ENCODE measurements at places on chromosomes 6 and 20.

DNA sequence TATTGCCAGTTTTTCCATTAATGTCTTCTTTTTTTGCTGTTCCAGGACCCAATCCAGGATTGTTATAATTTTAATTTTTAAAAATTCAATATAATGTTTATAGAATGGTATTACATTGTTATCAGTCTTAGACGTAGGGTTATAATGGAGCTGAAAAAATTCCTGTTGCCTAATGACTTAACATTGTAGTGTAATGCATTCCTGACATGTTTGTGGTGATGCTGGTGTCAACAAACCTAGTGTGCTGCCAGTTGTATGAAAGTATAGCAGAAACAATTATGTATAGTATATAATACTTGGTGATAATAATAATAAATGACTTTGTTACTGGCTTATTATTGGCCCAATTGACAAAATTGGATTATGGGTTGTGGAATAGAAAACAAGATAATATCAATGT lies 30.4 kb downstream of the KIZ start:
- no peak for DNase-seq

- no peak for DNase-seq
Measured at GRCh38 chr6:24053057-24053456, 73.0 kb upstream of the NRSN1 start.

DNA sequence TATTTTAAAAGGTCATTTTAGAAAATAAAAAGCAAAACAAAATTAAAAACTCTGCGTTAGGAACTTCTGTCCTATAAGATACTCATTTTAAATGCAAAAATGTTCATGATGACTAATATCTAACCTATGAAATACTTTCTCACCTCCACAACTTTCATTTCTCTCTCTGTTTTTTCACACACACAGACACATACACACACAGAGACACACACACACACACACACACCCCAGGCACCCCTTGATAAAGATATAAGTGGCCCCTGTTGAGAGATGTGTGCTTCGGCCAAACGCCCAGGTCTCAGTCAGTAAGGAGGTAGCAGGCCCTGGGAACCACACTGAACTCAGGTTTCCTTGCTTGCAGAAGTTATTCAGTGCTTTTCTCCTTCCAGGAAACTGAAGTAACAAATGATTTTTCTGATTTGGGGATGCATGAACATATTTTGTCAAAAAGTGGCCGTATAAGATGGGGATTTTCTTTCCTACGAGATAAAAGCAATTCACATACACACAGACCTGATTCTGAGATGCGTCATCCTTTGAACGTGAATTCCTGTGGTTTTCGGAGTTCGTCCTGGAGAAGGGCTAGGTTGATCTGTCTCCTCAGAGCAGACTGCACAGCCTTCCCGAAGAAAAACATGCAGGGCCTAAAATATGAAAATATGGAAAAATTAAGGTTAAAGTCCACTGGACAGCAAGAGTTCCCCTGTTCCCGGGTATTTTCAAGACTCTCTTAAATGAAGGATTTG lies 306.8 kb upstream of the FOXQ1 start:
- no peak for DNase-seq

- DNase-seq: no peak
Measured at GRCh38 chr6:121201105-121201504, 133.2 kb downstream of the TBC1D32 start.

GRCh38 chr6:143592335-143592734 lies 80.8 kb upstream of the FUCA2 start:
- no peak for DNase-seq

DNA sequence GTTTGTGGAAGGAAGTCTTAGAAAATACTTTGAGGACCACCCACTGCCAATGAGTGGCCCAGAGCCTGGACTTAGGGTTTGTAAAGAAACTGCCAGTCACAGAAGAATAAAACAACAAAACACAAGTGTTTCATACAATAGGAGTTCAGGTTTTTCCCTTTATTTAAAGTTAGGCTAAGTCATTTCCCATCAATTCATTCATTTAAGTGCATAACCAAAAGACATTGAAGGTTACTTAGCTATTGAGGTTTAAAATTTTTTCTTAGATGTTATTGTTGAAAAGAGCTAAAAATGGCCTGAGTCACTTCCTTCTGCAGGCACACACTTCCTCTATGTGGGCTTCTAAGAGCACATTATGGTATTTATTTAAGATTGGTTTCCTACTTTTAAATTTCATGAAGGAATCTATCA lies 54.2 kb downstream of the ARMC2 start:
- DNase-seq: no peak

DNA sequence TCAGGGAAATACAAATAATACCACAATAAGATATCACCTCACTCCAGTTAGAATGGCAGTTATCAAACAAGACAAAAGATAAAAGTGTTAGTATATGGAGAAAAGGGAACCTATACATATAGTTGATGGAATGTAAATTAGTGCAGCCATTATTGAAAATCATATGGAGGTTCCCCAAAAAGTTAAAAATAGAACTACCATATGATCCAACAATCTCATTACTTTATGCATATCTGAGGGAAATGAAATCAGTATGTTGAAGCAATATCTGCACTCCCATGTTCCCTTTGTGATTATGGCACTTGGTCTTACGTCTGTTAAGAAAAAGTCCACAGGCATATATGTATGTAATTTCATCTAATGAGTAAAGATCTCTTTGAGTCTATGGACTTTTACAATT lies 96.9 kb downstream of the STXBP5 start:
- DNase-seq: no peak

GRCh38 chr20:54174457-54175175 lies 830 bp upstream of the CYP24A1 start:
- no peak for DNase-seq

DNA sequence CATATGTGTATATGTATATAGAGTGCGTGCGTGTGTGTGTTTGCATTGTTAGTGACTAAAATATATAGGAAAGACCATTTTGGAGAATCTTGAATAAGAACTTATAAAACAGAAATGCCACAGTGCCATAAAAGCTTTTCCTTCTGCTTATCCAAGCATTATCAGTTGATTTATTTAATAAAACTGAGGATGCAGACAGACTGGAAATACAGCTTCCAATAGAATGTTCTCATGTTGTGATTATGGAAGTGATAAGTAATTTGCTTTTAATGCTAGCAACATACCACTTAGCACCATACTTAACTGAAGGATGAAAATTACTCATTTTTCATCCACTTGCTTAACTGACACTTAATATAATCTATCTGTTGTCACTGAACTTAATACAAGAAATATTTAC lies 820.1 kb downstream of the TFAP2A start:
- DNase-seq: no peak

DNA sequence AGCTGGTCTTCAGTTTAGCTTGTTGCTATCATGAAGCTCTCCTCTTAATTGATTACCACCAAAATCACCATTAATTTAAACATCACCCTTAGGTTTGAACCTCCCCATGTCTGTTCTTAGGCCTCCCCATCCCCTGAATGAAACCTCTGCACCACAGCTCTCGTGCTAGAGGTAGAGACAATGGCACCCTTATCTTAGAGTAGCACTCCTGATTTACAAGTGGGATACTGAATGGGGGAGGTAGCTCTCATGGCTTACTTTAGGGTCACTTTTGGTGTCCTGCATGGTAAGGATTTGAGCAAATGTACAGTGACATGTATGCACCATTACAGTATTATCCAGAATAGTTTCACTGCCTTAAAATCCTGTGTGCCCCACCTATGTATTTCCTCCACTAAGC lies 115.6 kb upstream of the ADTRP start:
- no peak for DNase-seq

- DNase-seq: no peak
Measured at GRCh38 chr6:149924206-149924932, 1.4 kb upstream of the RAET1G start.

DNA sequence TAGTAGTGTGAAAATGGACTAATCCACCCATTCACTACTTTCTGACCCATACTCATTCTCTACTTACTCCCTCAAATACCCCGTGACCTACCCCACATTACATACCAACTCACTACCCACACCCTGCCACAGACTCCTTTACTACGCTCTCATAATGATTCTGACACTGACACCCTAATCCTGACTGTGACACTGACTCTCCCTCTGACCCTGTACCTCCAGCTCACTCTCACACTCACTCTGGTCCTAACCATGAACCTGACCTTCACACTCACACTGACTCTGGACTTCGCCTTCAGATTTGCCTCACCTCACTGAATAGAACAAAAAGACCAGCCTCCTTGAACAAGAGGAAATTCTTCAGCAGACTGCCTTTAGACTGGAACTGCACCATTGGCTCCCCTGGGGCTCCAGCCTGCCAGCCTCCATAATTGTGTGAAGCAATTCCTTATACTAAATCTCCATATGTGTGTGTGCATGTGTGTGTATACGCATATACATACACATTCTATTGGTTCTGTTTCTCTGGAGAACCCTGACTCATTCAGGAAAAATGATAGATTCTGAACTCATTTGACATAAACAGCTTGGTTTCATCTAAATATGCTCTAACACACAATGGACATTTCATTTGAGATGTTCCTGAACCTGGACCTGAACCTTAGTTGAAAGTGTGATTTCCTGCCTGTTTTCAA lies 10.5 kb upstream of the ZNF343 start:
- no peak for DNase-seq

DNA sequence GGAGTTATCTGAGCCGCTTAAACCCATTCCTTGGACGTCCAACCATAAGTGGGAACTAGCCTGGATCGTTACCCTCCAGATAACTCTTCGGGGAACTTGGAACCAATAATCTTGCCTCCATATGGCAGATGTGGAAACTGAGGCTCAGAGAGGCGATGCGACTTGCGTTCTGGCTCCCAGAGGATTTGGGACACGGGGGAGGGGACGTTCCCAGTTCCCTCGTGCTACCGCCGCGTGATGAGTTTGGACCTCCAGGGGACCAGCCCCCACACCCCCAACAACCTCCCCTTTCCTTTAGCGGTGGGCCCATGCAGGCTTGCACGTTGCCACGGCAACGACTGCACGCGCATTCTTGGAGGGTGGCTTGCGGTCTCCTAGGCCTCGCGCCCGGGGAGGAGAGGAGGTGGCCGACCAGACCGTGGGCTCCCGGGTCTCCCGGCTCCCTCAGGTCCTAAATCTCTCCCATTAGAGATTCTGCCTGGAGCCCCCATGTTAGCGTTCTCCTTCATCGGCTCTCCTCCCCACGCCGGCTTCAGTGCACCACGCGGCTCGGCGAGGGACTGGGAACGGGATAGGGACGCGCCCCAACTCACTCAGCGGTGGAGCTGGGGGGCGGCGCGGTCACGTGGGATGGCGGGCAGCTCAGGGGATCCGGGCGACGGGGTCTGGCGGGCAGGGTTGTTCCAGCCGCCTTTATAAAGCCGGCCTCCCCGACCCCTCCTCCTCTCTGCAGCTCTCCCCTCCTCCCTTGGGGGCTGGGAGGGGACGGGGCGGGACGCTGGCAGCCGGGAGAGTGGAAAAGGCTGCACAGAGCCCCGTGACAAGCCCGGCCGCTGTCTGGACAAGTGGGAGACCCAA lies at the start of gene PLTP:
PLTP (minus strand) TSS at position 670 of the 858 bp plus-strand sequence. CDS start 703 bp downstream, outside the sequence.
- peak; percentile 86 for DNase-seq

DNA sequence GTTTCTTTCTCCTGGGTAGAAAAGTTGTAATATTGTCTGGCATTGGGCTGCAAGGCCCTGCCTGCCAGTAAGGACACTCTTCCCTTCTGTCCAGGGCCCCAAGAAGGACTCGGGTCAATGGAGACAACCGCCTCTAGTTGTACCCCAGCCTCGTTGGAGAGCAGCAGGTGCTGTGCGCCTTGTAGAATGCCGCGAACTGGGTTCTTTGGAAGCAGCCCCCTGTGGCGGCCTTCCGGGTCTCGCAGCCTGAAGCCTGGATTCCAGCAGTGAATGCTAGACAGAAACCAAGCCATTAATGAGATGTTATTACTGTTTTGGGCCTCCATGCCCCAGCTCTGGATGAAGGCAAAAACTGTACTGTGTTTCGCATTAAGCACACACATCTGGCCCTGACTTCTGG lies 37.0 kb downstream of the PLCG1 start:
- peak; percentile 30 for DNase-seq

DNA sequence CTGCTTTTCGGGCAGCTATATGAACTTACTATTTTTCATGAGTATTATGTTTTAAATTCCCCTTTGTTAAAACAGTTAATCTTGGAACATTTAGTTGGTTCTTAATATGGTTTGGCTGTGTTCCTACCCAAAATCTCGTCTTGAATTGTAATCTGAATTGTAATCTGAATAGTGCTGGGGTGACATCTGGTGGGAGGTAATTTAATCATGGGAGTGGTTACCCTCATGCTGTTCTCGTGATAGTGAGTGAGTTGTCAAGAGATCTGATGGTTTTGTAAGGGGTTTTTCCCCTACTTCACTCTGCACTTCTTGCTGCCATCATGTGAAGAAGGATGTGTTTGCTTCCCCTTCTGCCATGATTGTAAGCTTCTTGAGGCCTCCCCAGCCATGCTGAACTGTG lies 305.4 kb upstream of the MAP3K7 start:
- no peak for DNase-seq

DNA sequence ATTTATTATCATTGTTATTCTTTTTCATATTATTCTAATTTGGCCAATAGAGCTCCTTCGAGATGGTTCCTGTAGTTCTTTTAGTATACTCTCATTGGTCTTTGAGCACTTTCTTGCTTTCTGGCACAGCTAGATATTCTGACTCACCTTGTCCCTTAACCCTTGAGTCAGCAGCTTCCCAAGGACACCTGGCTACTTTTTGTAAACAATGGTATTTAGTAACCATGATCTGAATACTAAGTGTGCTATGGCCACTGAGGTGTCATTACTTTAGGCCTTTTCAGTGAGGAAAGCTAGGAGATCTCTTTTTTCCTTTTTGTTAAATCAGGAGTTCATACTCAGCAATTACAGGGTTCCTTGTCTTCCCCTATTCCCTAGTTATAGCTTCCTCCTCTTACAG lies 126.5 kb upstream of the CITED2 start:
- DNase-seq: no peak

DNA sequence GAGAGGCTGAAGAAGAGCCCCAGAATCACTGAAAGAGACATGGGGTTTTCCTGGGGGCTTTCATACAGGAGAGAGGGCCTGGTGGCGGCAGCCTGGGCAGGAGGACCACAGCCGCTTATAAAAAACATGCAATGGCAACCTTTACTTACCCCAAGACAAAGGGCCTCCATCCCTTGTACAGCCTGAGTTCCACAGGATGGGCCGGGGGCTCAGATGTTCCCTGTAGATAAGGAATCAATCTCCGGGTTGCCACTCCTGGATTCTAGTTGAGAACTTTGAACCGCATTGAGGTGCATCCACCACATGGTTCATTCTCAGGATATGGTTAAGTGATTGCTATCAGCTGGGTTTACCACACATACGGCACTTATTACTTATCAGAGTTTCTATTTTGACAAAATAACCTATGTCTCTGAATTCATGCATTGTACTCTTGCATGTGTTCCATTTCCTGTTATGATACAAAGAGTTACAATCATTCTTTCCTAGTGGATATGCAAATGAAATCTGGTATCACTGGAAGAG lies 677.6 kb downstream of the KIF16B start:
- no peak for DNase-seq

DNA sequence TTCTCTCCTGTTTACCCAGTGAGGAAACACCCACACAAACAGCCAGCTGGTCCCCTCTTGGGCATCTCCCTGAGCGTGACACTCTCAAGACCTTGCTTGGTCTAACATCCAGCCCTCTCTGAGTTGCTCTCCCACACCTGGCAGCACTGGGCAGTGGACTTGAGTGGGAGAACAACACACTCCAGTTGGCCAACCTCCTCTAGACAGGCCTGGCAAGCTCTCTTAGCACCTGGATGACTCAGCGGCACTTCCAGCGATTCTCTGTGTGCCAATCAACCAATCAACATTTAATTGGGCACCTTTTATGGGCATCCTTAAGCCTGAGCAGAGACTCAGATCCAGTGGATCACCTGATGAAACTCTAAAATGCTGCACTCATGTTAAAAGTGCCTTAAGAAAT lies 76.6 kb upstream of the QKI start:
- no peak for DNase-seq

All from H1 (cell line).